ENCODE measurements at places on chromosomes 4 and X.

GRCh38 chr4:43564591-43564990 is 672.1 kb downstream of the GRXCR1 start:
- no peak for DNase-seq

GRCh38 chr4:143127621-143128020 is 57.1 kb upstream of the USP38 start:
- DNase-seq, result no peak

- DNase-seq, result no peak
Measured at GRCh38 chr4:184282251-184282713, 64.6 kb upstream of the ENPP6 start.

GRCh38 chr4:73028621-73029020 is 40.9 kb downstream of the COX18 start:
- no peak for DNase-seq

- DNase-seq, result no peak
Measured at GRCh38 chr4:89434364-89434988, 126.9 kb upstream of the GPRIN3 start.

DNA sequence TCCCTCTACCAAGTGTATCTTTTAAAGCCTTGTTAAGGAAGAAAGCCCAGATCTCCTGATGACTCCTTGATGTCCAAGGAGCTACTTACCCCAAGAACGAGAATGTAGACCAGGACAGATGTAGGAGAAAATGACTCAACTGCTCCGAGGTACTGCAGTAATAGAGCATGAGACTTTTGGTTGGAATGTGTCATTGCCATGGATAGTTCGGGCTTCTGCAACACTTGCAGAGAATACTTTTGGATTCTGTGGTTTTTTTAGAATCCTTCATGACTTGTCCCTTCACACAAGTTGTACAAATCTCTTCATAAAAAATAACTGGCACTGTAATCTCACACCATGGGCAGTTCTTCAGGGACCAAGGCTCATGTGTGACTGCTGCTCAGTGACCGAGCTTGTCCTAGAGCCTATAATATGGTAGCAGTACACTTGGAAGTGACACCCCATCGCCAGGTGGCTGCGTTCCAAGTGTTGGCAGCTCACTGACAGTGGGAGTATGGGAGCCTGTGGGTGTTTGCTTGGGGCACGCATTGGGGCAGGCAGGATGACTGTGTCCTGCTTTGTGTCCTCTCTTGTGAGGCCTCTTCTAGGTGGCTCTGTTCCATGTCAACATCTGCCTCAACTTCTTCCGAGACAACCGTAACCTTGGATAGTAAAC is 87.9 kb upstream of the WDR1 start:
- DNase-seq, result no peak

Data from suprapubic skin (tissue), 4 donors.